ENCODE measurements at places on chromosomes 11 and 22.

DNA sequence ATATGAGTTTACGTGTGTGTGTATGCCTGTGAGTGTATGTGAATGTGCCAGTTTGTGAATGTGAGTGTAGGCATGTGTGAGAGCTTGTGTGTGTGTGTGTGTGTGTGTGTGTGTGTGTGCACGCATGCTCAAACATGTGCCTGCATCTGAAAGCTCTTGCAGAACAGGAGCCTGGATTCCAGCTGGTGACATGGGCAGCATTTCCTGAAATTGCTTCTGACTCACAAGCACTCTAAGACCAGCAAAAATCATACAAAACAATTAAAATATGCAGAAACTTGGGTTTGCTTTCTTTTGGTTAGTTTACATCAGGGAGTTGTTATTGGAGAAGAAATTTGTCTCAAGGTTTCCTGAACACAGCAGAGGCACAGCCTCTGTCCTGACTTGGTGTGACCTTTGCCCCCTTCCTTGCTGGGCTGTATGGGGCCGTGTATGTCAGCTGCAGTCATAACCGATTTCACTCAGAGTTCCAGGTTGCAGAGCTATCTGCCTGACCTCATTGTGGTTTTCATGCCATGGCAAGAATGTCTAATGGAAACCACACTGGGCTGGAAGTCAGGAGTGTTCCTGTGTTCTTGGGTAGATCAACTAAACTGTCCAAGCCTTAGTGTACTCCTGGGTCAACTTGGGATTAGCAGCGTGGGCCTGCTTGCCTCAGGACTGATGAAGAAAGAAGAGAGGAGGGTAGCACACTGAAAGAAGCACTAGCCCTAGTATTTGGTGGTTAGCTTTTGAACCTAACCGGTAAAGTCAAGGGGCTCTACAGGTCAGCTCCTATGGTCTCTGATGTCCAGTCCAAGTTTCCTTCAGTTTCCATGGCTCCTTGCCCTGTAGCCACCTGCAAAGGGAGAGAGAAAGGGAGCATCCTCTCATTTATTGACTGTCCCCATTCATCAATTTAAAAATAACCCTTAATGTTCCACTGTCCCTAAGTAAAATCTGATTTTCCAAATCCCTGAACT, 143.7 kb downstream of the SNX19 start:
- DNase-seq: no peak

GRCh38 chr22:44108806-44109385, 71.8 kb upstream of the PARVG start:
- DNase-seq: no peak

DNA sequence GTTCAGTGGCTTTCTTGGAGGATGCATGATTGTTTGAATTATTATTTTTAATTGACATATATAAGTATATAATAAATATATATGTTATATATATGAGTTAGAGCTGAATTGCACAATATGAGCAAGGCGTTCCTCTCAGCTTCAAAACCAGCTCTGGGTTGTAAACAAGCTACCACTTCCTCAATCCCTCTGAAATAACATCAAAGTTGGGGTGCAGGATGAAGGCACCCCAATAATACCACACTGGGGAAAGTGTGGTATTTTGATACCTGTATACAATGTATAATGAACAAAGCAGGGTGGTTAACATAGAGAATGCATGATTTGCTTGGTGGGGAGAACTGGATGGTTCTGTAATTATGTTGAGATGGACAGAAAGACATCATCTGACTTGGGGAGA, 1.7 kb upstream of the SORL1 start:
- no peak for DNase-seq

GRCh38 chr11:3160252-3161031, 4.7 kb downstream of the OSBPL5 start:
- DNase-seq: no peak

GRCh38 chr11:2446590-2447252, 1.9 kb downstream of the KCNQ1 start:
- DNase-seq: no peak

DNA sequence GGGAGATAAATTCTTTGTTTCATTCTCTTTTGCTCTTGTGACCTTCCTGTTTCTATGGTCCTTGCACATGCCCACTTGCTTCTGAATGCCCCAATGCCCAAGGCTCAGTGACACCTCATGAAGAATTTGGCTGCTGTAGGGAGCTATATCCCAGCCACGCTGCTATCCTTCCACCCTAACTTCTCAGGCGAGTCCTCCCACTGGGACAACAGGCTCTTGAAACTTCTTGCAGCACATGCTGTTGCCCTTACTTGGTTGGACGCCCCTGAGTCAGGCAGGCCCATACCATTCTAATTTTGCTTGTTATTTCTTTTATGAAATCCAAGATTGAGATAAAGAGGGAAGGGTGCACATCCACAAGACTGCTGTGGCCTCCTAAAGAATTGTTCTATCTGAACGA, 57.6 kb upstream of the BLID start:
- no peak for DNase-seq

DNA sequence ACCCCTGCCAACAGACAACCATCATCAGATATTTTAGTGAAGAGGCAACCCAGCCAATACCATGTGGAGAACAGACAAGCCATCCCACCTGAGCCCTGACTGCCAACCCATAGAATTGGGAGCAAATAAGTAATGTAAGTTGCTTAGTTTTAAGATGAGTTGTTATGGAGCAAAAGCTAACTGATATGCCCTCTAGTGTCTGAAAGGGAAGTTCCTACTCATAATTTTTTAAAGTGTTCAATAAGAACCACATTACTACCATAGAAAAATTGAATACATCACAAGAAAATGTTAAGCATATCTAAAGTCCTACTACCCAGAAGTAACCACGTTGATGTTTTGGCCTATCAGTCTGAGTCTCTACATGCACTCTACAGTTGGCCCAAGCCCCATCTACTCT, 50.8 kb upstream of the SLC36A4 start:
- DNase-seq: no peak

GRCh38 chr22:34508797-34509196, 557.2 kb upstream of the ISX start:
- no peak for DNase-seq

- no peak for DNase-seq
Observed at GRCh38 chr11:24773322-24773721, 276.5 kb downstream of the LUZP2 start.

GRCh38 chr22:23383491-23384361, 196.4 kb downstream of the IGLL1 start:
- no peak for DNase-seq

GRCh38 chr11:32231909-32232493, 141.1 kb downstream of the RCN1 start:
- no peak for DNase-seq

GRCh38 chr22:50243685-50244419, 971 bp downstream of the TUBGCP6 start:
- DNase-seq: no peak

GRCh38 chr11:128201009-128201408, 386.3 kb downstream of the ETS1 start:
- DNase-seq: no peak

Data from T-helper 9 cell (primary cell).